CD4-positive, CD25-positive, alpha-beta regulatory T cell (primary cell): ENCODE measurements at places on chromosomes 1 and 21. TPM values are rescaled to one million over a fixed set of nuclear protein-coding genes. Genes with fewer than 3 reads are reported as not detected.

- no peak for DNase-seq
Measured at GRCh38 chr1:182069028-182069466, 7.5 kb upstream of the ZNF648 start.

DNA sequence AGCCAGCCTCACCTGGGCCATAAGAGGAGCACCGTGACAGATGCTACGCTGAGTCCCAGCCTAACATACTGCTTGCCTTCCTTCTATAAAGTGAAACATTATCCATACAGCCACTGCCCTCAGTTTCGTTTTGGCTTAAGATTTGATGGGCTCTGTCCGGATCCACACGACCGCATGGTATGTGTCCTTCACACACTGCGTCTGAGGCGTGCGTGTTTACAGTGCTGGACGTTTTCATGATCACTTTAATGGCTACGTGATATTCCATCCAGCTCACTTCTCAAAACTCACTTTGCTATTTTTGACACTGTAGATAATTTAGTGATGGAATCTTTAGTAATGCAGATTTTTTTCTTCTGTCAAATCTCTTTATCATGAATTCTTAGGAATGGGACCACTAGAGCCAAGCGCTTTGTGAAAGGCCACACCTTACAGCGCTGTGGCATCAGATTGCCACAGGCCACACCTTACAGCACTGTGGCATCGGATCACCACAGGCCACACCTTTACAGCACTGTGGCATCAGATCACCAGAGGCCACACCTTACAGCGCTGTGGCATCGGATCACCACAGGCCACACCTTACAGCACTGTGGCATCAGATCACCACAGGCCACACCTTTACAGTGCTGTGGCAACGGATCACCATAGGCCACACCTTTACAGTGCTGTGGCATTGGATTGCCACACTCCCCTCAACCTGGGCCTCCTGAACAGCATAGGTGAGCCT, 47.1 kb downstream of the PRDM15 start:
- DNase-seq = no peak

DNA sequence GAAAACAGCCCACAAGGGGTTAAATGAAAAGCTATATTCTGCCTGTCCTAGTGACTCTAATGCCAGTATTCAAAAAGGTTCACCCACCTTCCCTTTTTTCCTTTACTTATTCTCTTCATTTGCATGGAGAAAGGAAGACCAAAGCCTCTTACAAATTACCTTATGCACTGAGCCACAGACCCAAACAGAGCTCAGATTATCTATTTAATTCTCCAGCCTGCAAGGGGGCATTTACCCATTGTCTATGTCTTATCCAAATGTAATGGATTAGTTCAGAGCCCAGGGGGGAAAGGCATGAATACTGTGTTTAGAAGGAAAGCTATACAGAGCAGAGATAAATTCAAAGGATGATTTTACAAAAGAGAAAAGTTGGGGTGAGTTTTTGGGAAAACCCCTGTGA, 388.5 kb downstream of the OMA1 start:
- DNase-seq = no peak

- no peak for DNase-seq
Measured at GRCh38 chr1:234659538-234659937, 49.6 kb upstream of the IRF2BP2 start.

DNA sequence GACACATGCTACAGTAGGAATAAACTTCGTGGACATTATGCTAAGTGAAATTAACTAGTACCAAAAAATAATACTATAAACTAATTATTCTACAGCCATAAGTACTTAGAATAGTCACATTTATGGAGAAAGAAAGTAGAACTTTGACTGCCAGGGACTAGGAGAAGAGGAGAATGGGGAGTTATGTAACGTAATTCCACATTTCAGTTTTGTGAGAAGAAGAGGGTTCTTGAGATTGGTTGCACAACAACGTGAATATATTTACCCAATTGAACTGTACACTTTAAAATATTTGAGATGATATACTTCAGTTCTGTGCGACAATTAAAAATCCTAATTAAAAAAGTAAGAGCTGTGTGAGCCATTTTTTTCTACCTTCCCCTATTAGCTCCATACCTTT, 1412.9 kb downstream of the PLA2G4A start:
- no peak for DNase-seq

DNA sequence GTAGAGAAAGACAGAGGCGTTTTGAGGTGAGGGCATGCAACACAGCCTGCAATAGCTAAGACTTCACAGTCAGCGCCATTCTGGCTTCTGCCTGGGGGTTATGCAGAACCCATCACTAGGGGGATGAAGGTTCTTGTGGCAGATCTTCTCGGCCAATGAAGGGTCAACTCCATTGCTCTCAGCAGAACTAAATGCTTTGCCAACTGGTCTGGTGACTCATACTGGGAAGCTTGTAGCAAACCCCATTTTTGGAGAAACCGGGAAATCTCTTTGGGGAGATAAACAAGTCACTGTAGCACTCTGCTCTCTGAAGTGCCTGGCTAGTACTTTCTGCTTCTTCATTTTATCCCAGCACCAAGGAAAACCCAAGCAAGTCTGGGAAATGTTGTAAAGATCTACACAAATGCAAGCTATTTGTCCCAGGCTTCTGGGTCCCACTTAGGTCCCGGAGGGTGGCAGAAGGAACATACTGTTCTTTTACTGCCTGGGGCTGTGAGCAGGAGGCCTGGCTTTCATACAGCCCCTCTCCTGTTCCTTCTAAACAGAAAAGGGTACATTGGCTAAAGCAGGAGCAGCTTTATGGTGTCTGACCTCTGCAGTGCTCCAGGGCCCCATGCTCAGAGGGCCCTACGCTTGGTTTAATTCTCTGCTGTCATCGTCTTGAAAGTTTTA, 28.8 kb downstream of the SHISA4 start:
- no peak for DNase-seq

The ATP1A2 gene
- polyA plus RNA-seq = not detected
